GM23248 (cell line): ENCODE measurements at places on chromosomes 5 and 9.

DNA sequence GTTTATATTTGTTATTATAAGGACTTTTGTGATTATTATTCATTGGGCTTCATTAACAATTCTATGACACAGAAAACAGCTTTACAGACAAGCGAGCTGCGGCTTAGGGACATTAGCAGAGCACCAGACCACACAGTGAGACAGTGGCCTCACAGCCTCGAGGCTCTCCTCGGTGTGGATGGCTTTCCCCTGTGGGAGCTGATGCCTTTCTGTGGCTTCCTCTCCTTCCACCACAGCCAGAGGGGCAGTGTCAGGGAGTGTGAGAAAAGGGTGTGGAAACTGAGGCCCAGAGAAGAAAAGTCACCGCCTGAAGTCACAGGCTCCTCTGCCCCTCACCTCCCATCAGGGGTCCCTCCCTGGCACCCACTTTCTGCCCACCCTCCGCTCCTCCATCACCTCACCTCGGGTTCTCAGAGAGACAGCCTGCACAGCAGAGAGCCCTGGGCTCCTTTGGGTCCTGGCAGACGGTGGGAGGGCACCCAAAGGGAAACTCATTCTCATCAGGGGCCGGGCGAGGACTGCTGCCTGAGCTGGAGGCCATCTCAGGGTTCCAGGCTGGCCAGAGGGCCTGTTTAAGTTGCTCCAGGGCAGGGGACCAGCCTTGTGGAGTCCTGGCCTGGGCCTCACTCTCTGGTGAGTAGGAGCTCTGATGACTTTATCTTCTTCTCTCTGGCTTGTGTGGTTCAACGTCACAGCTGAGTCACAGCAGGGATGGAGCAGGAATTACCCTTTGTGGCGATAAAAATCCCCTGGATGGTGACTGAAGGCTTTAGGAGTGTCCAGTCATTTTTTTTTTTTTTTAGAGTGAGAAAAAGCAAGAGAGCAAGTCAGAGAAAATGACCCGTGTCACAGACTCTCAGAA is 830 bp downstream of the TRAF1 start:
- peak; percentile 87 for DNase-seq

DNA sequence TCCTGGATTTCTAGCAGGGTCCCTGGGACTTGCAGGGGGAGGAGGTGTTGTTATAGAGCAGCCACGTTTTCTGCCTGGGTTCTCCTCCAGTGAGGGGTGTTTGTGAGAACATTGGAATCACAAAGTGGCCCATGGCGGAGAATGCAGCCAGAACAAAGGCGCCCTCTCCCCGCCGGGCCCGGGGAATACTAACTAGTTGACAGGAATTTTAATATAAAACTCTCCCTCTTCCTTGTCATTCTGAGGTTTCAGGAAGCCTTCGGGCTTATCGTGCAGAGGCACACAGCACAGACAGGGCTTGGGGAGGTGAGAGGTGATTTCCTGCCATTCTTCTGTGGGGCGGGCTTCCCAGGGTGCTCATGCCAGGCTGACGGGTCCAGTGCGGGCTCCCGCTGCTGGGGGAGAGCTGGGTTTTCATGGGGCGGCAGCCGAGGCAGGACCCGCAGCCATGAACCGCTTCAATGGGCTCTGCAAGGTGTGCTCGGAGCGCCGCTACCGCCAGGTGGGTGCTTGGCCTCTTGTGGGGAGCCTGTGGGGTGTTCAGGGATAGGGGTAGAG is 37.7 kb downstream of the RGS3 start:
- no peak for DNase-seq

DNA sequence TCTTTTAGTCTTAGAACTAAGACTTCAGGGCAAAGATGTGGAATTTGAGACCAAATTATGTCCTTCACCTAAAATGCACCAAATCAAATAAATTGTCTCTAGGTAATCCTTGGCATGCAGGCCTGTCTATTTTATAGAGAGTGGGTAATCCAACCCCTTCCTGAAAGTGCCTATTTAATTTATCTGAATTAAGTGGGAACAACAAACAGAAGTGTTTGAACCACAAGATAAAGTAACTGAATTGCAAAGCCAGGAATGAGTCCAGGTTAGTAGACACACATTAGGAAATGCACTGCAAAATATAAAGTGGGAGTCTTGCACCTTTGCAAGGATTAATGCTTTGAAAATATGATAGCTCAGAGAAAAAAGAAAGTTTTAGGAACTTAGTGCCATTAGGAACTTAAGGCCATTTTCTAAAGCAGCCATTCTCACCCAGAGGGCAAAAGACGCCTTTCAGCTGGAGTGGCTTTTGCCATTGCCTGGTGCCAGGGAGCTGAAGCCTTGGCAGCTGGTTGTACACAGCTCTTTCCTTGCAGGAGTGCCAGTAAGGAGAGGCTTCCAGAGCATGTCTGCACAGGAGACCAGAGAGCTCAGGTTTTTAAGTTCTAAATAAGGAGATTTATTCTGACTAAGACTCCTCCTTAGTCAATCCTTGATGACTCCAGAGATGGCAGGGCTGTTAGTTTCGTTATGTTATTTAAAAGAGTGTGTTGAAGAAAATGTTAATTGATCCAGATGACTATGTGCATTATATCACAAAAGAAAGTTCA is 151.7 kb upstream of the ELL2 start:
- peak; percentile 62 for DNase-seq

GRCh38 chr9:136941231-136942111 is 3.1 kb downstream of the FBXW5 start:
- DNase-seq = no peak

GRCh38 chr5:153937661-153938060 is 101.0 kb downstream of the FAM114A2 start:
- no peak for DNase-seq
